OCI-LY7 (cell line): ENCODE measurements at places on chromosomes 13 and 19.

DNA sequence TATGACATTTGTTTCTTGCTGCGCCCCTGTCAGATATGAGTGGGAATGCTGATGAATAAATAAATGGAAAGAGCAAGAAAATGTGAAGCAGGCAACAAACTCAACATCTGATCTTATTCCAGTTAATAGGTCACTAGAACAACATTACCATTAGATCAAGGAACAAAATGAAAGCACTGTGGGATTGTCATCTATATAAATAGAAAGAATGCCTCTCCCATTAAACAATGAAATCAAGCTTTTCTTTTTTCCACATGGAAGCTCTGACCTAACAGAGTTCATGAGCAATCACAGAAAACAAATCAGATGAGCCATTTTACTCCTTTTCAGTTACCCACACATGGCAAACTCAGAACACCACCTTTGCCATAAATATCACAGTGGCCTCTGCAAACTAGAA lies 354.8 kb downstream of the SUCLA2 start:
- DNase-seq, result no peak

GRCh38 chr19:29992233-29992867 lies 50.3 kb downstream of the URI1 start:
- no peak for DNase-seq

DNA sequence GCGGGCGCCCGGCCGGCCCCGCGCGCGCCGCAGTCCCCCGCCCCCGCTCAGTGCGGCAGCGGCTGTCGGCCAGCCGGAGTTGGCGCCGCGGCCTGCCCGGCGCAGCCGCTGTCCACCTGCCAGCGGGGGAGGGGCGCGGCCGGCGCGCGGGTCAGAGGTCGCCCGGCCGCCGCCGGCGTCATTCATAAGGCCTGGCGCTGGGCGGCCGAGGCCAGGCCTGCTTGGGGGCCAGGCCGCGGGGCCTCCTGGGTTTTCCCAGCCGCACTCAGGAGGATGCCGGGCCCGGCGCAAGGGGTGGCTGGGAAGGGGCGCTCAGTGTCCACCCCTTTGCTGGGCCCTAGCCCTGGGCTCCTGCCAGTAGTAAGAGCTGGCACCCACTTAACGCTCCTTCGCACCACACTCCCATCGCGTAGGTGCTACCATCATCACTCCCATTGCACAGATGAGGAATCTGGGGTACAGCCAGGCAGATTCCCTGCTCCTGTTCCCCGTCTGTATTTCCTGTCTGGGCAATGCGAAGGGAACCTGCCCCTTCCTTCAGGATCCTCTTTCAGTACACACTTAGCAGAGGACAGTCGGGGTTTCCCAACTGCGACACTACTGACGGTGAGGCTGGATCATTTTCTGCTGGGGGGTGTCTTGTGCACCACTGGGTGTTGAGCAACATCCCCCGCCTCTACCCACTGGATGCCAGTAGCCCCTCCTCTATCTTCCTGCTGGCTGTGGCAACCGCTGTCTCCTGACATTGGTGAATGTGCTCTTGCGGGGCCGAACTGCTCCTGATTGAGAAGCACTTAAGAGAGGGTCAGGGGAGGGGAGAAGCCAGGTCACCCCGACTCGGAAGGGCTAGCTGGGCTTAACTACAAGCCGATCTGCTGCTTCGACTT lies 846 bp upstream of the PRKACA start:
- DNase-seq, result no peak

- no peak for DNase-seq
These were observed 73.7 kb upstream of the MEDAG start for GRCh38 chr13:30832377-30832776.

DNA sequence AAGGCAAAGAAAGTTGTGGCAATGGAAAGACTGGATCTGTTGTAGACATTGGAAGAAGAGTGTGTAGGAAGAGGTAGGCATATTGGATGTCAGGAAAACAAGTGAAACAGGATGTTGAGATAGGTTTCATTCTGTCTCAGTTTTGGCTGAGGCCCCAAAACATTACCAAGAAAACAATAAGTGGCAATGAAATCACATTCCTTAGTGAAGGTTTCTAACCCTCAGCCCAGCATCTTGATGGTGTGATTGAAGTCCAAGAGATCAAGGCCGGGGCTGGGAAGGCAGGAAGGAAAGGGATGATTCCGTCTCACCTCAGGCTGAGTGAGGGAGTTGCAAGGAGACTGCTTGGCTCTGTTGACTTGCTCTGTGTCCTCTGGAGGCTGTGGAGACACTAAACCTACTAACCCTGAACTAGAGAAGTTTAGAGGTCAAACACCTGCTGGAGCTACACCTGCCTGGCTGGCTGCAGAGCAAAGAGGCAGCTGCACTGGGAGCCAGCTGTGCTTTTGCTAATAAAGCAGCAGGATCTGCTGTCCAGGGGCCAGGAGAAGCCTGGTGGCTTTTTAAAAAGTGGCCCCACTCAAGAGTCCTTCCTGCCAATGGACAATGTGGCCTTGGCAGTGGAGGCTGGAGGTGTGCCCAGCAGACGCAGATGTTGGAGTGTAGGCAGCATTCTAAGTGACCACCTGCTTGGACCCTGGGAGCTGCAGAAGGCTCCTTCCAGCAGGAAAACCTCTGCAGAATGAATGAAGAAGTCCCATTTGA lies 53.6 kb downstream of the DGKH start:
- no peak for DNase-seq

- DNase-seq, result no peak
These were observed 237.5 kb downstream of the COG6 start for GRCh38 chr13:39892721-39893685.

DNA sequence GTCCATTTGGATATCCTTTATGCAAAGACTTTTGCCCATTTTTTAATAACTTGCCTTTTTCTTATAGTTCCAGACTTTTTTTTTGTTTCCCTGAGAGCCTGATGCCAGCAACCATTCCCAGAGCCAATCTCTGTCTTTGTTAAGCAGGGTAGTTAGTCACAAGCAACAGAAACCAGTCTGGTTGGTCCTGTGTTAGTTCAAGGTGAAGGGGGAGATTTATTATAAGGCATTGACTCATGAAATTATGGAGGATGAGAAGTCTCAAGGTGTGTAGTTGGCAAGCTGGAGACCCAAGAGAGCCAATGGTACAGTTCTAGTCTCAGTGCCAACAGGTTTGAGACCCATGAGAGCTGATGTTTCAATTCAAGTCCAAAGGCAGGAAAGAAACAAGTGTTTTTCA lies 33.0 kb downstream of the GPR12 start:
- no peak for DNase-seq

- DNase-seq, result no peak
These were observed 1307.9 kb downstream of the UQCRFS1 start for GRCh38 chr19:27905074-27905473.

DNA sequence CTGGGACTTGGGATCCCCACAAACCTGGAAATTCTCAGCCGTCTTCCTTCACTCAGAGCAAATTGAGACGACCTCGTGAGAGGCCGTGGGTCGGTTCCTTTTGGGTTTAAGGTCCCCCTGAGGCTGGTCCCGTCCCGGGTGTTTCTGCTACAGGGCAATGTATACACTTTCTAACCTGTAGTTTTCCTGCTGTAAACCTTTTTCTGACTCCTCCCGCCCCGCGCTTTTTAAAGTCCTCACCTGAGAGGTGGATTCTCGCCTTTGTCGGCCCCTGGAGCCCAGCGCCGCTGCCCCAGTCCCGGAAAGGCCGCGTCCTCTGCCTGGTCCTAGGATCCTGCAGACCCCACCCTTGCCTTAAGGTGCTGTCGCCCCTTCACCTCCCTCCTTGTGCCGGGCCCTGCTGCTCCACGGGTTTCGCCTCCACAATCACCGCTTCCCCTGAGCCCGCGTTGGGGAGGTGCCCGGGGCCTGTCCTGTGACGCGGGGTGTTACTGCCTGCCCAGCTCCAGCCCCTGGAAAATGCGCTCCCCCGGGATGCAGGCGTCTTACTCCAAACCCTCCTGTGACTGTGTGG lies 391 bp downstream of the ZNF761 start:
- DNase-seq, result peak; percentile 15

DNA sequence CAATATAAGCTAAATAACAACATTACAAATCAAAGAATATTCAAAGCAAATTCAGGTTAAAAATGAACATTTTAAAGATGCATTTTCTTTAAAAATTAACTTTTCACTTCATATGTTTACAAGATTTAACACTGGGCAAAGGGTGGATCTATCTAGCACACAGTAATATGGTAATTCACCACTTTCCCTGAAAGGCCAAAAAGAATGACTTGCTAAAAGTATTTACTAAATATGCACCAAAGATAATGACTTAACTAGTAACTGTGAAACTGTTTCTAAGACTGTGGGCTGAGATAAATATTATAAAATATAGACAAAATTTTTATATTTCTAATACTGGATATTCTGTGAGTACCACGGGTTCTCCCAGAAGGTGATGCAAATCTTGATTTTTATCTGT lies 4.5 kb upstream of the EEF1AKMT1 start:
- DNase-seq, result no peak

DNA sequence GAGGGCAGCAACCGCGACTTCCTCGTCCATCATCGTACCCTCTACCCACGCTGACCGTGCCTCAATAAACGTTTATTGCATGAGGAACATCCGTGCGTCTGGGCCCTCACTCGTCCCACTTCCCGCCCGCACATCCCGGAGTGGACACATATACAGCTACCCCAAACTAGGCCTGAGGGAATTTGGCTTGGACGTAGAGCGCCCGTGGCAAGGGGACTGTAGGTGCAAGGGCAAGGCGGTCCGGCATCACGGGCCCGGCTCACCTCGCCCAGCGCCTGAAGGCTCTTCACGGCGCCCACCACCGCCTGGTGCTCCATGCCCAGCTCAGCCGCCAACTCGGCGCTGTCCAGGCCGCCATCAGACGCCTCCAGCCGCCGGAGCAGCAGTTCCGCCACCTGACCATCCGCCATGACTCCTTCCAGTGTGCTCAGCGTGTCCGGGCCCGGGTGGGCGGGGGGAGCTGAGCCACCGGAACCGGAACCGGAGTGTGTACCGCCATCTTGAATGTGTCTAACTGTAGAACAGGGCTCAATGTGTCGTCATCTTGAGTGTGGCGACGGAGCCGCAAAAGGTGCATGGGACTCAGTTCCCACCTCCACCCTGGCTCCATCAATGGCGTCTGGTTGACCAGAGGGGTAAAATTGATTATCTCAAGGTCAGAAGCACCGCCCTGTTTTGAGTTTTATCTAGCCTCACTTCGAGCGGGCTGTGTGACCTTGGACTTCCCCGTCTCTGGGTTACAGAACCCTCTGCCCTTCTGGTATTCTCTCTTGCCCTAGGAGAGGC lies at the start of gene FARSA:
TSS of gene FARSA (minus strand) at position 425 of the 786 bp plus-strand sequence. CDS start at position 410, 15 bp downstream.
- peak; percentile 95 for DNase-seq

DNA sequence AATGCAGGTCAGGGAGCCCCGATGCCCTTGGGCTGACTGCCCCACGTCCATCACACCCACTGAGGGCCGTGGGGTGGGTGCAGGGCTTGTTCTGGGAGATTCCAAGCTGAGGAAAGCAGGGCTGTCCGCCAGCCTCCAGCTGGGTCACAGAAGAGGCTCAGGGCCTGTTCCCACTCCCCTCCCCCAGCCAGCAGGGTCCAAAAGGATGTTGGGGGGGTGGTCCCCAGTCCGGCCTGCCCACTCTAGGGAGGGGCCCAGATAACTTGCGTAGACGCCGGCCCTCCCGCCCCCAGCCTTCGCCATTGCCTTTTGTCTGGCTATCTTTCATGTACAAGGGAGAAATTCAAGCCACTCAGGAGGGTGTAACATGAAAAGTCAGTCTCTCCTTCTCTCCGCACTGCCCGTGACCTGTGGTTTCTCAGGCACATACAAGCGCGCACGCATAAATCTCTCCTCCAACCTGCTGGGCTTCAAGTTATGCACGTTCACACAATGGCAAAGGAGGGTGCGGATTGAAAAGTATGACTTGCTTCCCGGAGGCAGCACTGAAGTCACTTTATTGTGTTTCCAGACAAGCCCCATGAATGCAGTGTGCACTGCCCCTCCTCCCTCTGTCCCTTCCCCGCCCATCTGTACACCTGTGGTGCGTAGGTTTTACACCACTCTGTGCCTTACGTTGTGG lies 20.2 kb downstream of the CARM1 start:
- DNase-seq, result no peak

DNA sequence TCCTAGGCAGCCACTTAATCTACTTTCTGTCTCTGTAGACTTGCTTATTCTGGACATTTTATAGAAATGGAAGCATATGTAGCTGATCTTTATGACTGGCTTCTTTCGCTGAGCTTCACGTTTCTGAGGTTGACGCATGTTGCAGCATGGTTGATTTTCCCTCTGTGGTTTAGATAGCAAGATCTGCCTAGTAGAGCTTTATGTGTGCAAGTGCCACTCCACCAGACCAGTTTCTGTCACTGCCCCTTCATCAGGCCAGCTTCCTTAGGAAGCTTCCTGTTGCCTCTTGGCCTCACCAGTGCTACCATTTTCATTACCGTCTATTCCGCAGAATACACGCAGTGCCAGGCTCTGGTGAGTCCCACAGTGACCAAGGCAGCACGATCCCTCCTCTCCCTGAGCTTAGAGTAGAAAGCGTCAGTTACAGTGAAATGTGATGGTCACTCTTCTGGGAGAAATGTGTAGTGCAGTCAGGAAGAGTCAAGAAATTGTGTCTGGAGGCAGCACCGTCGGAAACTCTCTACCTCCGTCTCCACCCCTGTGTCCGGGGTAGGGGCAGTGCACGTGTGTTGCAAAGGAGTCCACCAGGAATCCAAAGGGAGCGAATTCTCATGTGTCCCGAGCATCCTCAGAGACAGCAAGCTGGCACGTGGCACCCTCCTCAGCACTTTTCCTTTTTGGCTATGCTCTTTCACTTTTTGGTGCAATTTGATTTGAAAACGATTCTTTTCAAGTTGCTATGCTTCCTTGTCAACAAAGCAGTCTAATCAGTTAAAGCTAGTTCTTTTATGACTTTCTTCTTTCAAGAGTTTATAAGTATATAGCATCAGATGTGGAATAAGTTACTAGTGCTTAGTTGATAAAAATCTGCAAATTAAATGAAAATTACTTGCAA lies 45.4 kb upstream of the GPR183 start:
- DNase-seq, result no peak

DNA sequence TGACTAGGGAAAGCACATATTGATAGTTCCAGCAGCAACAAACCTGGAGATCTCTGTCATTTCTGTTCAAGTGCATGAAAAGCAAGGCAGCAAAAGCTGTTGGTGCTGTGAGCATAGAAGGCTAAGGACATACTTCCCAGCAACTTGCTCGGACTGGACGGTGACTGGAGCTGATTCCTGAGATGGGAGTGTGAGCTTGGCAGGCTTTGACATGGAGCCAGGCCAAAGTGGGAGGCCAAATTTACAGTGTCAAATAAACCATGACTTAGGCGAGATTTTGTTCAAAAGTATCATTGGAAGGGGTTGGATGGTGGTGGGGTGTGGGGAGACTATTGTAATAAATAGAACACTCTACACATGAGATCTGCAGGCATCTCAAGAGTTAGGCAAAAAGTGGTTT lies 5.9 kb upstream of the ARGLU1 start:
- no peak for DNase-seq

- no peak for DNase-seq
These were observed 316.3 kb upstream of the KLF12 start for GRCh38 chr13:74450525-74450845.

DNA sequence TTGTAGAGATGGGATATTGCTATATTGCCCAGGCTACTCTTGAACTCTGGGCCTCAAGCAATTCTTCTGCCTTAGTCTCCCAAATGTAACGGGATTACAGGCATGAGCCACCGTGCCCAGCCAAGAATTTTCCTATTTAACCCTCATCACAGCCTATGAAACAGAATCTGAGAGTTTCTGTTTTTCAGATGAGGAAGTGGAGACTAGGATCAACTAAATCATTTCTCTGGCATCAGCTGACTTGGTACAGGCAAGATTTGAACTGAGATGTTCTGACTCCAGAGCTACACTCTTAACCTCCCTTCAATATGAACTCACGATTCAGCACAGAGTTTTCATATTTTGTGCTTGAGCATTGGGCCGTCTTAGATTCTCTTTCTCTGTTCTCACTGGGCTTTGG lies 8.1 kb downstream of the ZNF460 start:
- no peak for DNase-seq
